ENCODE measurements at places on chromosomes 11 and 22. TPM values are rescaled to one million over a fixed set of nuclear protein-coding genes. Genes with fewer than 3 reads are reported as not detected.

NXF1 gene
- polyA plus RNA-seq: 53.3 TPM

INPP5J gene
- polyA plus RNA-seq: 0.15 TPM

CSKMT gene
- polyA plus RNA-seq: 3.6 TPM

TLCD5 gene
- 10.6 TPM for polyA plus RNA-seq

C22orf31 gene
- polyA plus RNA-seq: not detected

TTC36 gene
- polyA plus RNA-seq: 0.27 TPM

DBX1 gene
- not detected for polyA plus RNA-seq

GRM5 gene
- polyA plus RNA-seq: not detected

POU2AF2 gene
- not detected for polyA plus RNA-seq

ROM1 gene
- polyA plus RNA-seq: 5.4 TPM

TSKU gene
- 30.8 TPM for polyA plus RNA-seq

ADM2 gene
- polyA plus RNA-seq: 14.0 TPM

CLCF1 gene
- 21.1 TPM for polyA plus RNA-seq

CYTH4 gene
- not detected for polyA plus RNA-seq

CKAP5 gene
- 35.2 TPM for polyA plus RNA-seq

OR8D1 gene
- polyA plus RNA-seq: not detected

TRABD gene
- polyA plus RNA-seq: 20.7 TPM

DERL3 gene
- 0.76 TPM for polyA plus RNA-seq

ZBTB16 gene
- not detected for polyA plus RNA-seq

GLYATL1 gene
- polyA plus RNA-seq: 0.22 TPM

CDKN1C gene
- polyA plus RNA-seq: 0.38 TPM

CCDC188 gene
- 1.2 TPM for polyA plus RNA-seq

SPTBN2 gene
- polyA plus RNA-seq: not detected

PLEKHA7 gene
- 0.43 TPM for polyA plus RNA-seq

KCNJ5 gene
- not detected for polyA plus RNA-seq

USH1C gene
- not detected for polyA plus RNA-seq

LRRC32 gene
- 3.5 TPM for polyA plus RNA-seq

TMEM41B gene
- 35.3 TPM for polyA plus RNA-seq

FGF3 gene
- not detected for polyA plus RNA-seq

RFPL3 gene
- polyA plus RNA-seq: not detected

USP2 gene
- polyA plus RNA-seq: 0.33 TPM

UBQLNL gene
- polyA plus RNA-seq: 0.20 TPM

SLC43A1 gene
- 7.1 TPM for polyA plus RNA-seq

Data from GM23248 (cell line).